ENCODE measurements at places on chromosomes 2 and 18.
A peak's percentile ranks its signal among the peaks of the same experiment; 100 is the strongest.

GRCh38 chr2:172287605-172288315 is 139.6 kb upstream of the ITGA6 start:
- DNase-seq = no peak

GRCh38 chr18:39441648-39442047 is 1876.0 kb upstream of the CELF4 start:
- no peak for DNase-seq

DNA sequence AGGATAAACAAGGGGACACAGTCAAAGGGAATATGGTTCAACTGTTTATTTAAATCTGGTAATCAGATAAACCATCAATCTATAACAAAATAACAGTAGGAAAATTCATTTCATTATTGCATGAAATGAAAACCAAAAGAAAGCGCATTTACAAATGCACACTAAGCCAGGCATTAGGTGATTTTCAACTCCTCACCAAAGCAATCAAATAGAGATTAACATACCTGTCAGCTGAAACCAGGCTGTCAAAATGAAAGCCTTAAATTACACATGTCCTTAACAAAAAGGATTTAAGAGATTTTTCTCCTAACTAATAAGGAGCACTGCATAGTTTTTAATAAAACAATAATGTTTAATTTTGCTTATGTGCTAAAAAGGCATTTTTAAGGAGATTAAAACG is 23.0 kb downstream of the STK39 start:
- DNase-seq = no peak

GRCh38 chr2:242015108-242016065 is 145.9 kb downstream of the RTP5 start:
- DNase-seq = no peak

- DNase-seq = no peak
Measured at GRCh38 chr2:170818036-170818751, 1.5 kb downstream of the GAD1 start.

- DNase-seq = no peak
Measured at GRCh38 chr2:169009865-169010579, 21.1 kb downstream of the ABCB11 start.

GRCh38 chr2:222058819-222059445 is 239.9 kb downstream of the PAX3 start:
- no peak for DNase-seq

GRCh38 chr2:20653695-20654534 is 3.0 kb upstream of the HS1BP3 start:
- DNase-seq = no peak

- DNase-seq = peak; percentile 13
Measured at GRCh38 chr2:18435426-18436037, 124.9 kb downstream of the RDH14 start.

DNA sequence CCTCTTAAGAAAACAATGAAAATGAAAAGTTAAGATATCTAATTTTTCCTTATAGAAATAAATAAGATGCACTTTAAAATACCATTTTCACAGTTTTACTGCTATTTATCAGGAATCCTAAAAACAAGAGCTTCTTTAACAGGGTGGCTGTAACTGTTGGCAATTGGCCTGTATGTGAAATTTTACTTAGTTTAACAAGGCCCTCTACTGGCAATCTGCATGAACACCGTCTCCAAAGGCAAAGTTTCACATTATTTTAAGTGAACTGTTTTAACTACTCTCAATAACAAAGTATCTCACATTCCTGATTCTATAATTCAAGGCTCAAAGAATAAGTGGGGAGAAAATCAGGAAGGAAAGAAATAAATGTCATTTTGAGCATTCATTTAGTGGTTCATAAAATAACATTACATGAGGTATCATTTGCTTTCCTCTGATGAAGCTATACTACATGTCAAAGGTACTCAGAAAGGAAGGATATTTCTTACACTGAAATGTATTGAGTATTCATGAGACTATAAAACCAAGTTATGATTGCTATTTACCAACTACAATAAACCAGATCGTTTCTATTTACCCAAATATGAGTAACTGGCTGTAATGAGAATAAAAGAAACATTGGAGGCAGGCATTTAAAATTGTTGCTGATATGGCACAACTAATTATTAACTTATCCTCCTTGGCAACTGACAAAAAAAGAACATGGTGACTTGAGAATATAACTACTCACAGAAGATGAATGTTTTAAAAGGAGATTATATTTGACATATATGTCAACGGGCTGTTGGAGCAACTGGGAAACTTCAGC is 7.0 kb downstream of the NCKAP5 start:
- DNase-seq = no peak

DNA sequence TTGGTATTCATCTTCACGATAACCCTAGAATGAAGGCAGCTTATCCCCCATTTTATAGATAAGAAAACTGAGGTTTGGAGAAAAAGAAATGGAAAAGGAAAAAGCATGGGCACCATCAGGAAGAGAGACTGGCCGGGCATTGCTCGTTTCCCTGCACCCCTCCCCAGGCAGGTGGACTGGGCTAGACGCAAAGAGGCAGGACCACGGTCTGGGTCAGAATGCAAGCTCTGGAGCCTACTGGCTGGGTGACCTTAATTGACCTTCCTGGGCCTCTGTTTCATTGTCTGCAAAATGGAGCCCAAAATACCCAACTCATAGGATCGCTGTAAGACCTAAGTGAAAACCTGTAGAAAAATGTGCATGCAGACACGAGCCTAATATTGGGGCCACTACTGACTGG is 135.3 kb upstream of the GLI2 start:
- DNase-seq = no peak

GRCh38 chr2:119544939-119545475 is 758 bp downstream of the CFAP221 start:
- DNase-seq = no peak

- peak; percentile 69 for DNase-seq
Measured at GRCh38 chr2:27754138-27754588, 17.4 kb upstream of the MRPL33 start.

GRCh38 chr18:76801567-76802505 is 20.5 kb upstream of the ZNF236 start:
- no peak for DNase-seq

GRCh38 chr2:96111257-96111640 is 5.1 kb downstream of the ADRA2B start:
- no peak for DNase-seq

DNA sequence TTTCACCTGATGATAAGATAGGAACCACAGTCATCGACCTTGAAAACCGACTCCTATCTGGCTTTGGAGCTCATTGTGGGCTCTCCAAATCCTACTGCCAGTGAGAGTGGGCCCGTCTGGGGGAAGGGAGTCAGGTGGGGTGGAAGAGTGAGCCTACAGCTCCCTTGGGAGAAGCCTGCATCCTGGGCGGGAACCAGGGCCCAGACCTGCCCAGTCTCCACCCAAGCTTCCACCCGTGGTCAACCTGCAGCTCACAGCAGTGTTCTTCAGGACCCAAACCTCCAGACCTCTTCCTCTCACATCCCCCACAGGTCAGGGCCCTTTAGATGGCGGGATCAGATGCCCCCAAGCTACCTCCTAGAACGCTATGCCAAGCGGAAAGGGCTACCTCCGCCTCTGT is 40.2 kb downstream of the LMAN2L start:
- no peak for DNase-seq

GRCh38 chr2:182280118-182280517 is 146.7 kb downstream of the PDE1A start:
- DNase-seq = no peak

GRCh38 chr2:130352237-130352636 is 3.6 kb upstream of the PTPN18 start:
- DNase-seq = no peak

DNA sequence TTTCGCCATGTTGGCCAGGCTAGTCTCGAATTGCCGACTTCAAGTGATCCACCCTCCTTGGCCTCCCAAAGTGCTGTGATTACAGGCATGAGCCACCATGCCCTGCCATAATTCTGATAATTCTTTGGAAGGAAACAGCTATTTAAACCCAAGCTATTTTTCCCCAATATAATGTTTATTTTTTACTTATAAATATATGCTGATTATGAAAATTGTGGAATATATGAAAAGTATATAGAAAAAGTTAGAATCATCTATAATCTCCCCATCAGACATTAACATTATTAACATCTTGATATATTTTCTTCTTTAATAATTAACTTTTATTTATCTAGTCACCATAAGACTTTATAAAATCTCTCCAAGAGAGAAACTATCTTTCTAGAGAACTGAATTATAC is 41.2 kb downstream of the HADHB start:
- DNase-seq = no peak

- no peak for DNase-seq
Measured at GRCh38 chr2:11625671-11626070, 44.3 kb downstream of the NTSR2 start.

DNA sequence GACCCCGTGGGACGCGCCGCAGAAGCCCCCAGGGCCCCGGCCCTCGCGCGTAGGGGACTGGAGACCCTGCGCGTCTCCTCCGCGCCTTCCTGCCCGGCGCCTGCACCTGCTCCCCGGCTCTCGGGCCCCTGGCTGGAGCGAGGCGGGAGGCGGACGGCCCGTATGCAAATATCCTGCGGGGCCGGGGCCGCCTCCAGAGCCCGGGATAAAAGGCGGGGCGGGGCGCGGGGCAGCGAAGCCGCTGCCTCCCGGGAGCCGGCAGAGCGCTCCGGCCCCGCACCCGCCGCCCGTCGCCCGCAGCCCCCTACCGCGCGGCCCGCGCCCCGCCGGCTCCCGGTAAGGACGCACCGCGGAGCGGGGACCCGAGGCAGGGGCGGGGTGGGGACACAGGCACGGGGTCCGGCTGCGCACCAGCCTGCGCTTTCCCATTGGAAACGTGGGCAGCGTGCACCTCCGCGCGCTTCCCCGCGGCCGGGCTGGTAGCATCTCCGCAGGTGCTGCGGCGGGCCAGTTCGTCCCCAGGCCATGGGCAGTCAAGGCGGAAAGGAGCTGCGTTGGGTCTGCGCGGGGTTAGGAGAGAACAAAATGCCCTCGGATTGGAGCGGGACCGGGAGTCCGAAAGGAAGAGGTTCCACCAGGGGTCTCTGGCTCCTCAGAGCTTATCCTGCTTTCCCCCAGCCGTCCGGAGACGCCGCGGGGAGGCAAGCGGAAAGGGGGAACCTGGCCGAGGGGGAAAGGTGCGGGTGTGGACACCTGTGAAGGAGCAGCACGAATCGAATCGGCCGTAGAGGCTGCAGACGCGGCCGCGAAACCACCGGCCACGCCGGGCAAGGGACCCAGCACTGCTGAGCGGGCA is at the start of gene ATP6V1C2:
ATP6V1C2 (plus strand) TSS at position 235 of the 856 bp plus-strand sequence. CDS start 1,220 bp downstream, outside the sequence.
- no peak for DNase-seq

GRCh38 chr18:62716619-62717168 is 1.4 kb downstream of the PHLPP1 start:
- DNase-seq = peak; percentile 15

Measured in activated CD4-positive, alpha-beta T cell treated with anti-CD3 and anti-CD28 coated beads, Interleukin-2, amount 50 U/mL, for 24 hours (primary cell).